ENCODE measurements at places on chromosomes 4 and X.
A peak's percentile ranks its signal among the peaks of the same experiment; 100 is the strongest.

DNA sequence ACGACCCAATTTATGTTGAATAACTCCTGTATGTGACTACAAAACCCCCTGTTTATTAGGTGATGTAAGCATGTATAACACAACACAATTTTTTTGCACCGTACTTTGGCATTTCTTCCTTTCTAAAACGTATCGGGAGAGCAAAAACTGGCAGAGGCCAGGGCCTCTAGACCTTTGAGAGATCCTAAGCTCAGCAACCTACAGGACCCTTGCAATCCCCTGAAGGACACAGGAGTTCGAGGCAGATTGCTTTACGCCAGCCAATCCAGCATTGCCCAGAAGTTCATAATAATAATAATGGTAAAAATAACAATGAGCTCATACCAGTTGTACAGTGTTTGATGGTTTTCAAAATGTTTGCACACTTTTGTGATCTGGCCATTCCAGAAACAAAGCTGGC, 7.7 kb downstream of the NKX3-2 start:
- H3K27ac ChIP-seq: no peak overlapping the region
- H3K36me3 ChIP-seq: no peaks in the 10 kb centered on the region
- H3K4me3 ChIP-seq: no peak overlapping the region
- H3K4me1 ChIP-seq: no peaks in the 10 kb centered on the region

- peak overlapping the region; percentile 96 for H3K4me3 ChIP-seq
- no peaks in the 10 kb centered on the region for H3K36me3 ChIP-seq
- H3K4me1 ChIP-seq: no peaks in the 10 kb centered on the region
- H3K27ac ChIP-seq: peak overlapping the region; percentile 97
- no peaks in the 10 kb centered on the region for H3K27me3 ChIP-seq
These were observed 609 bp downstream of the NR3C2 start for GRCh38 chr4:148441624-148441985.

GRCh38 chrX:26442340-26442739, 226.4 kb downstream of the MAGEB5 start:
- DNase-seq: no peak
- peaks cover 4% of the 10 kb centered on the region for H3K27me3 ChIP-seq
- H3K4me1 ChIP-seq: no peaks in the 10 kb centered on the region
- no peak overlapping the region for H3K27ac ChIP-seq
- no peak overlapping the region for H3K4me3 ChIP-seq

- no peak for DNase-seq
- no peaks in the 10 kb centered on the region for H3K27me3 ChIP-seq
- H3K36me3 ChIP-seq: no peaks in the 10 kb centered on the region
- no peaks in the 10 kb centered on the region for H3K4me1 ChIP-seq
These were observed 43.2 kb downstream of the SCFD2 start for GRCh38 chr4:53322696-53323095.

DNA sequence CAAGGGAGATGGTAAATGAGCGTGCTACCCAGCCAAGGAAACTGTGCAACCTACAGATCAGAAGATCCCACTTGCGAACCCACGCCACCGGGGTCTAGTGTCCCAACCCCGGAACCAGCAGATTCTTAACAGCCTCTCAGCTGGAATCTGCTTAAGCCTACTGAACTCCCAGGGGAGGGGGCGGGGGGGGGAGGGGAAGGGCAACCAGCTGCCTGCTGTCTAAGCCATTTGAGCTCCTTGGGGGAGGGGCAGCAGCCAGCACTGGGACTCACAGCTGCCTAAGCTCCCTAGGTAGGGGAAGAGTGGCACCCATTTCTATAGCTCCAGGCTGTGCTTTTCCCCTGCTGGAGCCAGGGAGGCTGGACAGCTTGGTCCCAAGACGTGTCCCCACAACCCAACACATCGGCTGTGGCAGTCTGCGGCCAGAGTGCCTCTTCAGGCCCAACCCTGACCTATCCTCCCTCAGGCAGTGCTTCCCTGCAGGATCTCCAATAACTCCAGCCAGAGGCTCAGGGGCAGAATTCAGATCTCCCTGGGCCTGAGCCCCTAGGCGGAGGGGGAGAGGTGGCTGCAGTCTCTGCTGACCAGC, 289.2 kb downstream of the LDB2 start:
- DNase-seq: no peak
- H3K36me3 ChIP-seq: no peaks in the 10 kb centered on the region
- H3K4me3 ChIP-seq: no peak overlapping the region

DNA sequence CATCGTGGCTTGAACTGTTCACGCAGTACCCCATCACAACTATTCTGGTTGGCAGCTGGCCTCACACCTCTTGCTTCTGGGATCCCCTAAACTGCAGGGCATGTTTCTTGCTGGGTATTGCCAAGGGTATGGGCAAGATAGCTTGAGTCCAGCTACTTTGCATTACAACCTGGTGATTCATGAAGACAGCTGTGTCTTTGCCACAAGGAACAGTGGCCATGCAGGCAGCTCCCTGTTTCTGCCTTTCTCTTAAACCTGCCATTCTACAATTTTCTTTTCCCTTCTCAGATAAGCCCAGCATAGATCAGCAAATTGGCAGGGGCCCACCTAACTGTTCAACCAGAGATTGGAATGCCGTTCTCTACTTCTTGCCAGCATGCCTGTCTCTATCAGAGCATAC, 42.8 kb downstream of the TENM3 start:
- no peak overlapping the region for H3K4me3 ChIP-seq
- no peak overlapping the region for H3K27ac ChIP-seq
- DNase-seq: no peak
- H3K4me1 ChIP-seq: no peaks in the 10 kb centered on the region

DNA sequence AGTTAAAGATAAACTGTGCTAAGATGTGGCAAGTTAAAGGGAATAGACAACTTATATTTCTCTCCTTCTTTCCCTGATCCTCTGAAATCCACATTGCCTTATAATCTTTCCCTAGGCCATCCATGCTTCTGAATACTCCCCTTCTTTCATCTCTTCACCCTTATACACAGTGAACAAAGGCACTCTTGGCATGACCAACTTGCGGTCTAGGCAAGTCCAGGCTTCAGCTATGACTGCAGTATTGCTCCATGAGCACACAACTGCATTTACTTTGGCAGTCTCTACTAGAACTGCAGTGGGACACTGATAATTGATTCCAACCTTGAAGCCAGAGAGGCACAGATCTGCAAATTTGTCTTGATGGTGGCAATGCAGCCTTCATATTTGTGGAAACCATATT, 24.2 kb upstream of the UBA6 start:
- no peak overlapping the region for H3K27ac ChIP-seq
- no peaks in the 10 kb centered on the region for H3K36me3 ChIP-seq

GRCh38 chr4:53267026-53267425, 98.8 kb downstream of the SCFD2 start:
- no peak overlapping the region for H3K4me3 ChIP-seq
- H3K36me3 ChIP-seq: no peaks in the 10 kb centered on the region
- no peaks in the 10 kb centered on the region for H3K27me3 ChIP-seq
- H3K27ac ChIP-seq: no peak overlapping the region

DNA sequence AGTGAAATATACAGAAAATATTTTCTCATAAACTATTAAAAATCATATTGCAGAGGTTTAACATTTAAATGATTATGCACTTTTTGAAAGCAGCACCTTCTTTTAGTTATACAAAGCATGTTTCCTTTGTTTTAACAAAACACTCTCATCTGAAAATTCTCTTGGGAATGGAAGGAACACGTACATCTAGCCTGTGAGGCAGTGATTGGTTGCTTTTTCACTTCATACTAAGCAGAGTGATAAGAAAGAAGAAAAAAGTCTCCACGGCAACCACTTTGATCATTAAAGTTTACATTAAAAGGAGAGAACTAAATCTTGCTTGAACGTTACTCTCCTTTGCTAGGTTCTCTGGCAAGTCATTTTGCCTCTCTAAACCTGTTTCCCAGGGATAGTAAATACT, 41.7 kb upstream of the H2AZ1 start:
- no peaks in the 10 kb centered on the region for H3K36me3 ChIP-seq
- H3K27ac ChIP-seq: no peak overlapping the region
- no peak overlapping the region for H3K4me3 ChIP-seq
- H3K4me1 ChIP-seq: no peaks in the 10 kb centered on the region

- H3K27me3 ChIP-seq: peaks cover 6% of the 10 kb centered on the region
- no peaks in the 10 kb centered on the region for H3K4me1 ChIP-seq
- no peak for DNase-seq
- H3K36me3 ChIP-seq: no peaks in the 10 kb centered on the region
These were observed 108.0 kb downstream of the ITM2A start for GRCh38 chrX:79259073-79259689.

DNA sequence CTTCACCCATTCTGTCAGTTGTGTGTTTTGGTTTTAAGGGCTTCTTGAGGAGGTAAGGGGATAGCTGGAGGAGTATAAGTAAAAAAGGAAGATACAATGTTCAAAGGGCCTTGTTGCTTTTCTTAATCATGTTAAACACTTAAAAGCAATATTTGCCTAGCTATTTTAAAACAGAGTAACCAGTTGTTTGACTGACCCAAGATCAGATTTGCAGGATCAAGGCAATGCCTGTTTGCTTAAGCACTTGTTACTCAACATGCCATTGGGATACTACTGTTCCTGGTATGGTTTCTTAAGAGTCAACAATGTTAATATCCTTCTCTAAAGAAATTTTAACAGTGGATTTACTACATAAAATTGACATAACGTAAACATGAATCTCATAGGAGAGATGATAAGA, 2.6 kb downstream of the DCLK2 start:
- H3K27me3 ChIP-seq: no peaks in the 10 kb centered on the region
- no peak overlapping the region for H3K27ac ChIP-seq
- no peaks in the 10 kb centered on the region for H3K4me1 ChIP-seq
- no peaks in the 10 kb centered on the region for H3K36me3 ChIP-seq
- no peak for DNase-seq
- H3K4me3 ChIP-seq: no peak overlapping the region

DNA sequence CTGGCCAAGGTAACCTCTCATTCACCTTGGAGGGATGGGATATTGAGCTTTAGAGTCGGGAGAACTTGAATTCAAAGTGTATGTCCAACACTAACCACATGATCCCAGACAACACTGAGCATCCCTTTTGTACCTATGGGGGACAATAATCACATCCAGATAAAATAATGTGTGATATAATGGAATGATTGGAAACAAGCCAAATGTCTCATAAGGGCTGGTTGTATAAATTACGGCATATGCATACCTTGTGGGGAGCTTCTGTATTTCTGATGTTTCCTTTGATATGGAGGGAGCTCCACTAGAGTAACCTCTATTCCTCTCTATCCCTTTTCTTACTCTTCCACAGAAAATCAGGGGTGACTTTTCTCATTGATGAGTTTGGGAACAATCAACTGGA, 40.7 kb upstream of the LDB2 start:
- no peak for DNase-seq
- H3K36me3 ChIP-seq: no peaks in the 10 kb centered on the region
- H3K4me3 ChIP-seq: no peak overlapping the region
- no peaks in the 10 kb centered on the region for H3K4me1 ChIP-seq
- H3K27me3 ChIP-seq: no peaks in the 10 kb centered on the region

DNA sequence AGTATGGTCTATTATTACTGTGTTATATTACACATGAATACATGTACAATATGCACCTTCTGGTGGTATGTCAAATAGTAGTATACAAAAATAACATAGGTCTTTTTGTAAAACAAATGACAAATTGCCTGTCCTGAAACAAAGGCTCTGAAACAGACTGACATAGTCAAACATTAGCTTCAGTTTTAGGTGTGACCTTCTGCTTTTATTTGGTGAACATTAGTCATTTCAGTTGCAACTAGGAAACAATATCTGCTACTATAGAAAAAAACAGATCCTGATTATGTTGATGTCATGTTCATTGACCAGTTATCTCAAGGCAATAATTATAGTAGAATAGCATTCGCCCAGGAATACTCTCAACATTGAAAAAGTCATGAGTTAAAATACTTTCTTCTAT, 123.0 kb downstream of the CHRNA9 start:
- H3K36me3 ChIP-seq: no peaks in the 10 kb centered on the region
- no peaks in the 10 kb centered on the region for H3K27me3 ChIP-seq
- no peaks in the 10 kb centered on the region for H3K4me1 ChIP-seq
- DNase-seq: no peak
- no peak overlapping the region for H3K27ac ChIP-seq

- no peaks in the 10 kb centered on the region for H3K36me3 ChIP-seq
- no peaks in the 10 kb centered on the region for H3K4me1 ChIP-seq
- DNase-seq: no peak
- H3K4me3 ChIP-seq: no peak overlapping the region
- H3K27me3 ChIP-seq: no peaks in the 10 kb centered on the region
These were observed 141.4 kb downstream of the GALNTL6 start for GRCh38 chr4:171954650-171955049.

GRCh38 chr4:7462509-7462971, 27.8 kb upstream of the PSAPL1 start:
- H3K27ac ChIP-seq: no peak overlapping the region
- H3K4me1 ChIP-seq: no peaks in the 10 kb centered on the region
- H3K36me3 ChIP-seq: no peaks in the 10 kb centered on the region
- H3K27me3 ChIP-seq: peaks cover 3% of the 10 kb centered on the region
- H3K4me3 ChIP-seq: no peak overlapping the region
- DNase-seq: no peak

GRCh38 chr4:87895964-87896621, 63.3 kb downstream of the MEPE start:
- no peaks in the 10 kb centered on the region for H3K4me1 ChIP-seq
- DNase-seq: no peak
- H3K4me3 ChIP-seq: no peak overlapping the region
- H3K27me3 ChIP-seq: no peaks in the 10 kb centered on the region
- no peaks in the 10 kb centered on the region for H3K36me3 ChIP-seq

GRCh38 chr4:186958726-186959350, 235.2 kb upstream of the FAT1 start:
- DNase-seq: no peak
- H3K27me3 ChIP-seq: no peaks in the 10 kb centered on the region
- no peak overlapping the region for H3K27ac ChIP-seq
- H3K36me3 ChIP-seq: no peaks in the 10 kb centered on the region

- H3K36me3 ChIP-seq: no peaks in the 10 kb centered on the region
- H3K27ac ChIP-seq: no peak overlapping the region
- H3K4me3 ChIP-seq: no peak overlapping the region
- DNase-seq: no peak
These were observed 550.0 kb downstream of the STPG2 start for GRCh38 chr4:97593248-97593647.

- H3K4me1 ChIP-seq: no peaks in the 10 kb centered on the region
- no peak overlapping the region for H3K27ac ChIP-seq
- H3K36me3 ChIP-seq: no peaks in the 10 kb centered on the region
- no peak overlapping the region for H3K4me3 ChIP-seq
- no peaks in the 10 kb centered on the region for H3K27me3 ChIP-seq
- no peak for DNase-seq
These were observed 331.8 kb upstream of the TENM3 start for GRCh38 chr4:181911420-181911819.

DNA sequence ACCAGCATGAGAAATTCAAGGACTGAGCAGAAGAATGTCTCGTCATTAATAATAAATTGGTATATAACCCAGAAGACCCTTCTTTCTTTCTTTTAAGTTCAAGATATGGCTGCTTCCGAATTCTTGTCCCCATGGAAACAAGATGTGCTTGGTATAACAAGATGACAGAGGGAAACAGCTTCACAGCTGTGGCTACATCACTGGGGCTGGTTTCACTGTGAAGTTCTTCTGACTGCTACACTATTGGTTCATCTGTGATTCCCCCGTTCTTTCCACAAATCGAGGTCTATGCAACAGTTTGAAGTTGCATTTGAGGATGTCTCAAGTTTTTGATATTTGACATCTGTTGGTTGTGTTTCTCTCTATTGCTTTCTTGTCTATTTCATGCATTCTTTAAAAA, 12.3 kb upstream of the DTHD1 start:
- no peaks in the 10 kb centered on the region for H3K27me3 ChIP-seq
- H3K4me1 ChIP-seq: no peaks in the 10 kb centered on the region
- DNase-seq: no peak
- no peak overlapping the region for H3K27ac ChIP-seq
- H3K4me3 ChIP-seq: no peak overlapping the region
- H3K36me3 ChIP-seq: no peaks in the 10 kb centered on the region

- H3K4me3 ChIP-seq: no peak overlapping the region
- no peaks in the 10 kb centered on the region for H3K4me1 ChIP-seq
- H3K36me3 ChIP-seq: no peaks in the 10 kb centered on the region
- no peak for DNase-seq
- H3K27ac ChIP-seq: no peak overlapping the region
These were observed 269.0 kb upstream of the CXXC4 start for GRCh38 chr4:104763554-104764222.

All from breast epithelium (tissue), 4 donors.